ENCODE measurements at places on chromosomes 5 and 9. TPM values are rescaled to one million over a fixed set of nuclear protein-coding genes. Genes with fewer than 3 reads are reported as not detected.

Gene SLC34A1
- 0.29 TPM for total RNA-seq

Gene ADRA1B
- total RNA-seq = 0.10 TPM

Gene ANKRD31
- total RNA-seq = 0.59 TPM

DNA sequence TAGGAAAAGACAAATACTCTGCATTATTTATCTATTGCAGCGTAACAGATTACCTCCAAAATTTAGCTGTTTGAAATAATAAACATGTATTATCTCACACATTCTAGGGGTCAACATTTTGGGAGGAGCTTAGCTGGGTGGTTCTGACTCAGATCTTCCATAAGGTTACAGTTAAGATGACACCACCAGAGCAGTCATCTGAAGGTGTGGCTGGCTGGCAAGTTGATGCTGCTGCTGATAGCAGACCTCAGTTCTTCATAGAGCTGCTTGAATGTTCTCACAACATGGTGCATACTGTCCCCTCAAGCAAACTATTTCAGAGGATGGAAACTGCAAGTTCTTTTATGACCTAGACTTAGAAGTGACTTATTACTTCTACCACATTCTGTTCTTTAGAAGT lies 146.3 kb upstream of the FSTL4 start:
- H3K27me3 ChIP-seq = no peaks in the 10 kb centered on the region
- DNase-seq = no peak
- H3K27ac ChIP-seq = no peak overlapping the region
- H3K36me3 ChIP-seq = no peaks in the 10 kb centered on the region
- H3K4me1 ChIP-seq = no peaks in the 10 kb centered on the region
- H3K4me3 ChIP-seq = no peak overlapping the region

DNA sequence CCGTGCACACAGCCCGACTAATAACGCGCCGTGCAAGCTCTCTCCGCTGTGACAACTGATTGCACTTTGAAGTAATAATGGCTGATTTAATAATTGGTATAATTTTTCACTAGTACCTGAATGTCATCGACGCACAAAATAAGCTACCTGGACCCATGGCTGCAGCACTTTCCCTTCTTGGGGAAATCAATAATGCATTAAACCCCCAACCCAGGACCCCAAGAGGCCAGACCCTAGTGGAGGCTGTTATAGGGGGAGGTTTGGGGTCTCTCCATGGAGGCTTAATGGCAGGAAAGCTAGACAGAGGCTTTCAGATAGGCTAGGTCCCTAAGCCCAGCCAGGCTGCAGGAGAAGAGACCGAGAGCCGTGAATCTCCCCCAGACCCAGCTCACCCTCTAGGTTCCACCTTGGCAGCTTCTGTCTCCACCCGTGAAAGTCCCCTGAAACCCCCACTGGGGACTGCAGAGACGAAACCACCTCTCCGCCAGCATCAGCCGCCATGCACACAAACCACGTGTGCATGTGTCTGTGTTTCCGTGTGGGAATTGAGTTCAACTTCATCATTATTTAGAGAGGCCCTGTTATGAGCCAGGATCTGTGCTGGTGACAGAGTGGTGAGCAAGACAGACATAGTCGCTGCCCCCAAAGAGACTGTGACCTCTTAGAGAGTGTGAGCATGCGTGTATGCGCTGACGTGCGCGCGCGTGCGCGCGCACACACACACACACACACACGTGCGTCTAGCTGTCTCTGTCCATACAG lies 168.6 kb upstream of the MVB12B start:
- H3K4me1 ChIP-seq = no peaks in the 10 kb centered on the region
- no peak overlapping the region for H3K4me3 ChIP-seq
- DNase-seq = no peak
- H3K36me3 ChIP-seq = no peaks in the 10 kb centered on the region
- H3K27me3 ChIP-seq = no peaks in the 10 kb centered on the region
- no peak overlapping the region for H3K27ac ChIP-seq

- no peaks in the 10 kb centered on the region for H3K27me3 ChIP-seq
- no peak for DNase-seq
- no peaks in the 10 kb centered on the region for H3K36me3 ChIP-seq
- H3K4me3 ChIP-seq = no peak overlapping the region
- H3K27ac ChIP-seq = no peak overlapping the region
- no peaks in the 10 kb centered on the region for H3K4me1 ChIP-seq
Measured at GRCh38 chr5:33995865-33996264, 11.4 kb upstream of the SLC45A2 start.

- peaks cover 3% of the 10 kb centered on the region for H3K4me1 ChIP-seq
- DNase-seq = no peak
- H3K27ac ChIP-seq = no peak overlapping the region
- H3K27me3 ChIP-seq = no peaks in the 10 kb centered on the region
- no peaks in the 10 kb centered on the region for H3K36me3 ChIP-seq
- no peak overlapping the region for H3K4me3 ChIP-seq
Measured at GRCh38 chr5:66810151-66810550, 214.0 kb downstream of the MAST4 start.

DNA sequence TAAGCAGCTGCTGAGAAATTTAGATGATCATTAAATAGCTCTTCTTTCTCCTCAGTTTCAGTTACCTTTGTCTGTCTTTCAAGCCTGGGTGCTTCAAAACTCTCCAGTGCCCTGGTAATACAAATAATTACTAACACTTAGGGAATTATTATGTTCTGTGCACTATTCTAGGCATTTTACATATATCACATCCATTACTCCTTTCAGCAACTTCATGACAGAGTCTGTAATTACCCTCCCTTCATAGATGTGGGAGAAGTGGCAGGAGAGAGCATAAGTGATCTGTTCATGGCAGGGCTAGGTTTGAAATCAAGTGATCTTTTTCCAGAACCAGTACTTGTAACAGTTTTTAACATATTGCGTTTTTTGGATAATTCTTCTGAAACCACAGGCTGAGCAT lies 32.0 kb downstream of the MAN2A1 start:
- H3K36me3 ChIP-seq = peaks cover 16% of the 10 kb centered on the region
- no peaks in the 10 kb centered on the region for H3K27me3 ChIP-seq
- no peak overlapping the region for H3K4me3 ChIP-seq

- no peaks in the 10 kb centered on the region for H3K36me3 ChIP-seq
- no peak for DNase-seq
- no peaks in the 10 kb centered on the region for H3K27me3 ChIP-seq
- no peaks in the 10 kb centered on the region for H3K4me1 ChIP-seq
- no peak overlapping the region for H3K4me3 ChIP-seq
Measured at GRCh38 chr9:102569436-102569835, 425.7 kb upstream of the CYLC2 start.

- no peaks in the 10 kb centered on the region for H3K4me1 ChIP-seq
- no peak overlapping the region for H3K27ac ChIP-seq
- no peaks in the 10 kb centered on the region for H3K36me3 ChIP-seq
- H3K4me3 ChIP-seq = no peak overlapping the region
- DNase-seq = no peak
- H3K27me3 ChIP-seq = no peaks in the 10 kb centered on the region
Measured at GRCh38 chr5:180130291-180130869, 58.8 kb upstream of the RNF130 start.

DNA sequence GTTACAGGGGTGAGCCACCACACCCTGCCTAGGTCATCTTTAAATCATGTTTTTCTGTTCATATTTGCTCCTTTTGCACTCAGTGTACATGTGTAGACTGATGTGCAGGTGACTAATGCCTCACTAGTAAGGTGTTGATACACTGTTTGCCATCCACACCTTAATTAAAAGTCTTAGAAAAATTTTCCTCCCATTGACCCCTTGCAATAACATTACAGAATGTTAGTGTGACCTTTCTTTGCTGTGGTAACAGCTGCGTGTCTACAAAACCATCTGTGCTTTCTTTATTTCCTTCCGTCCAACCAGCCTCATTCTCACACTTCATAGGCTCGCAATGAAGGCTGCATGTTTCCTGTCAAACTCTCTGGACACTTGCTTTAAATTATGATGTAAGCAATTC lies 6.6 kb upstream of the CEMIP2 start:
- no peak for DNase-seq
- no peaks in the 10 kb centered on the region for H3K36me3 ChIP-seq
- H3K27me3 ChIP-seq = no peaks in the 10 kb centered on the region
- peaks cover 2% of the 10 kb centered on the region for H3K4me1 ChIP-seq
- no peak overlapping the region for H3K4me3 ChIP-seq

DNA sequence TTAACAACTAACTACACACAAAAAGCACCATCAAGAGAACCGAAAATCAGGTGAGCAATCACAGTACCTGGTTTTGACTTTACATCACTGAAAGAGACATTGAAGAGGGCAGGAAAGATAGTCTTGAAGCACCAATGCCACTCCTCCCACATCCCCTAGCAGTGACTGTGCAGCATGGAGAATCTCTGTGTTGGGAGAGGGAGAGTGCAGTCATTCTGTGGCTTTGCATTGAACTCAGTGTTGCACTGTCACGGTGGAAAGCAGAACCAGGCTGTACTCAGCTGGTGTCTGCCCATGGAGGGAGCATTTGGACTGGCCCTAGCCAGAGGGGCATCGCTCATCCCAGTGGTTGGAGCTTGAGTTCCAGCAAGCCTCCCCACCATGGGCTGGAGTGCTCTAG lies 40.4 kb downstream of the C5 start:
- H3K4me1 ChIP-seq = no peaks in the 10 kb centered on the region
- DNase-seq = no peak
- H3K36me3 ChIP-seq = no peaks in the 10 kb centered on the region
- no peak overlapping the region for H3K27ac ChIP-seq
- no peaks in the 10 kb centered on the region for H3K27me3 ChIP-seq

DNA sequence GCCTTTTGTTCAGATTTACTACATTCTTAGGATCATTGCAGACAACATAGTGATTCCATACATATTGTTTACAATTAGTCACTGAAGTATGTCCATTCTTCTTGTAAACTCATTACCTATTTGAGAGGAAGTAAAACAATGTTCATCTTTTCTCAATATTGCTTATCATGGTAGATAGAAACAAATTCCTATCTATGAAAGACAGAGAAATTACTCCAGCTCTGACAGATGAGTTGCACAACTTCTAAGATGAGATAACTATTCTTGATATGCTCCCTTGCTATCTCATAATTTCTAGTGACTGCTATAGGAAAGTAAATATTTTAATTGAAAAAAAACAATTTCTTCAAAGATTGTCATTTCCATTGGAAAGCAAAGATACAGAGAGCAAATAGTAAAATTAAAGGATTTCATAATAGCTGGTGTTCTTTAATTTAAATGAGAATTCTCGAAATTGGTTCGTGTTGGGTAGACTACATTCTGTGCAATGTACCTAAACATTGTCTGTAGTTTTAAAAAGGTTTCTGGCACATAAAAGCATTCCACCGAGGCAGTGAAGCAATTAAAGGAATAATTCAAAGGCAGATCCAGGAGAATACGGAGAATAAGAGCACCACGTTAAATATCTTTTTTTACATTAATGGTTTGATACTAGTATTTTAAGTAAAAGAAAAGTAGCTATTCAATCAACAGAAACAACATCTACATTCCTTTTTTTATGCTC lies 1029.1 kb upstream of the ACO1 start:
- DNase-seq = no peak
- no peak overlapping the region for H3K27ac ChIP-seq
- no peaks in the 10 kb centered on the region for H3K27me3 ChIP-seq
- no peaks in the 10 kb centered on the region for H3K4me1 ChIP-seq
- H3K36me3 ChIP-seq = no peaks in the 10 kb centered on the region

DNA sequence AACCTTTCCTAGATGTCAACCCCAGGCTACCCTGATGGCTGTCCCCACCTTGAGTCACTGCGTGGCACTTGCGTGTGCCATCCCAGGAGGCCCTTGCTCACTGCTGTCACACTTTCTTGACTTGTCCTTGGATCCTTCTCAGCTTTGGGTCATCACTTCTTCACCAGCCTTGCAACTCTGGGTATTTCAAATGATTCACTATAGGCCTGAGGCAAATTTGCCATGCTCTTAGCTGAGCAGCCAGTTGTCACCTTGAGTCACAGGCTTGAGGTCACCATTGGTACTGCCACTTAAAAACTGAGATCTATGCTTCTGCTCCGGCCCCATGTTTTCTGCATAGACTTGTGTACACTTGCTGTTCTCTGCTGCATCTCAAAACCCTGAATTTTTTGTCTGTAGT lies 84.7 kb downstream of the BASP1 start:
- no peaks in the 10 kb centered on the region for H3K27me3 ChIP-seq
- H3K4me3 ChIP-seq = no peak overlapping the region
- no peak for DNase-seq
- no peaks in the 10 kb centered on the region for H3K36me3 ChIP-seq
- H3K27ac ChIP-seq = no peak overlapping the region

- H3K27ac ChIP-seq = peak overlapping the region; percentile 85
- no peaks in the 10 kb centered on the region for H3K27me3 ChIP-seq
- peak; percentile 44 for DNase-seq
- peaks cover 10% of the 10 kb centered on the region for H3K36me3 ChIP-seq
Measured at GRCh38 chr5:119273391-119273839, 82.4 kb upstream of the TNFAIP8 start.

DNA sequence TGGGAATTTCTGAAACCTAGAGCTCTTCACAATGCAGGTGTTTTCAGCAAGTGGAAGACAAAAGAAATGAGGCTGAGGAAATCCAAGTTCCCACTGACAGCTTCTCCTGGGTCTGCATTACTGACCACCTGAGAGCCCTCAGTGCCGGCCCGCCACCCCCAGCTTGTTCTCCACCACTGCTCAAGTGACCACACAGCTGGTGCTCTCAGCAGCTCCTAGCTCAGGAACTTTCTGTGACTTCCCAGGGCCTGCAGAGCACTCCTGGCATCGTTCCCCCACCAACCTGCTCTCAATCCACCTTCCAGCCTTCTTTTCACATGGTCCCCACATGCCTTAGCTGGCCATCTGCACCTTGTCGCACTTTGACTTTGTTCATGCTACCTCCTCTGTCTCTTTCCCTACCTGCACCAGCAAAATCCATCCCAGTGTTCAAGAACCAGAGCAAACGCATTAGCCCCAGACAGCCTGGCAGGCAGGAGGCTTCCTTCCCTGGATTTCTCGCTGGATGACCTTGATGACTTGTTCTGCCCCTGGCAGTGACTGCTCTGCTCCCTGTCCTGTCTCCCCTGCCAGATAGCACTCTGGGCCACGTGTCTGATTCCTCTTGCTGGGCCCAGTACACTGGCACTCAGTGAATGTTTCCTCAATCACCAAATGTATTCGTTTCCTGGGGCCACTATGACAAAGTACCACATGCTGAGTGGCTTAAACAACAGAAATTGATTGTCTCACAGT lies 35.1 kb upstream of the NANS start:
- H3K4me1 ChIP-seq = no peaks in the 10 kb centered on the region
- no peaks in the 10 kb centered on the region for H3K27me3 ChIP-seq
- no peak overlapping the region for H3K27ac ChIP-seq
- no peak overlapping the region for H3K4me3 ChIP-seq
- DNase-seq = no peak
- no peaks in the 10 kb centered on the region for H3K36me3 ChIP-seq

DNA sequence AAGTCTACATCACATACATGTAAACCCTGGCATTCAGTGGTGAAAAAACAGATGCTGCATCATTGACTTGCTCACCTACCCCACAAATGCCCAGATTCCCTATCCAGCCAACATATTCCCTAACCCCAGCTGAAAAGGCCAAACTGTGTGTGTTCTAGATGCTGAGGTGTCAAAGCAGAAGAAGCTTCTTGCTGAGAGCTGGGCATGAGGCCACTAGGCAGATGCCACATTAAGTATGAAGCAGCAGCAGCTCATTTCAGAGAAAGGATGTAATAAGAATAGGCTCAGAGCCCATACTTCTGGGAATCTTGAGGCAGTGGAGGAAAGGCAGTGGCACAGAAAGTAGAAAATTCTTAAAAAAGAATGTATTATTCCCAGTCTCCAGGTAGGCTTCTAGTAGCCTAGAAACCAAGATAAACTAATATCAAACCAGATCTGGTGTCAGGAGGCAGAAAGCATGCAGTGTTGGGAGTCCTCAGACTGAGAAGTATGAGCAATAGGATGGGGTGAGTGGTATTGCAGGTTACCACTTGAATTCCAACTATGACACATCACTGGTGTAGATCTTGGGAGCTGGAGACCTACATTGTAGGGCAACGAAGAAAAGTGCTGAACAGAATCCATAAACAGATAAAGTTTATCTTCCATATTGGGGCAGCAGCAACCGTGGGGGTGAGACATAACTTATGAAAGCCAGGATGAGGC lies 71.9 kb upstream of the GRHPR start:
- no peak overlapping the region for H3K27ac ChIP-seq
- H3K27me3 ChIP-seq = no peaks in the 10 kb centered on the region
- no peak overlapping the region for H3K4me3 ChIP-seq
- no peaks in the 10 kb centered on the region for H3K4me1 ChIP-seq
